ENCODE measurements at places on chromosomes 3 and 15. TPM values are rescaled to one million over a fixed set of nuclear protein-coding genes. Genes with fewer than 3 reads are reported as not detected.

DNA sequence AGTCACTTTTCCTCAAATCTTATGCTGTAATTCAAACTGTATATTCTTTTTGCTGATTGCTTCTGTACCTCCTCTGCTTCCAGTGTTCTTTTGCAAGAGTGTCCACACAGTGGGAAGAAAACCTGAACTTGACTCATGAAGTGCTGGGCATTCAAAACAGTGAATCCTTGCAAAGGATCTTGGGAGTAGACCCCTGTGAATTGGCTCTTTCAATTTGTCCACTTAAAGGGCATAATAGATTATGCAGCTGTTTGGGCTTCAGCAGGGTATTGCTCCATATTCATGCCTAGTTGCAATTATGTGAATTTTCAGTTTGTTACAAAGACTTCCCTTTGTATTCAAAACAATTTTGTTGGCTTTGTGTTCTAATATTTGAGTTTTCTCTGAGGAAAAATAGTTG is 11.4 kb downstream of the ZFAND6 start:
- no peak for DNase-seq

DNA sequence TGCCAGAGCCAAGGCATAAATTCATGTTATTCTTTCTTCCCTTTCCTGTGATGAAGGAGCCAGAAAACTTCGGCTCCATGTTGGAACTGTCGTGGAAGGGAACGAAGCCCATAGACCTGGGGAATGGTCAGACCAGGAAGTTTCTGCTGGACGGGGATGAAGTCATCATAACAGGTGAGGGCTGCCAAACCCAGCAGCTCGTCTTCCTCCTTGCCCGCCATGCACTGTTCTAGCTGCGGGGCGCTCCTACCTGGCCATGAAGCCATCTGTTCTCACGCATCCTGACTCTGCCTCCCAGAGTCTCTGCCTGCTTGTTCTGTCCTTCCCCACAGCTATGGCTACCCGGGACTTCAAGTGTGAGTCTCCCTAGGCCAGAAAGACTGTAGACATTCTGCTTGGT is 28.2 kb downstream of the FAH start:
- no peak for DNase-seq

Gene KBTBD13
- not detected for total RNA-seq

Gene GP5
- total RNA-seq, result not detected

DNA sequence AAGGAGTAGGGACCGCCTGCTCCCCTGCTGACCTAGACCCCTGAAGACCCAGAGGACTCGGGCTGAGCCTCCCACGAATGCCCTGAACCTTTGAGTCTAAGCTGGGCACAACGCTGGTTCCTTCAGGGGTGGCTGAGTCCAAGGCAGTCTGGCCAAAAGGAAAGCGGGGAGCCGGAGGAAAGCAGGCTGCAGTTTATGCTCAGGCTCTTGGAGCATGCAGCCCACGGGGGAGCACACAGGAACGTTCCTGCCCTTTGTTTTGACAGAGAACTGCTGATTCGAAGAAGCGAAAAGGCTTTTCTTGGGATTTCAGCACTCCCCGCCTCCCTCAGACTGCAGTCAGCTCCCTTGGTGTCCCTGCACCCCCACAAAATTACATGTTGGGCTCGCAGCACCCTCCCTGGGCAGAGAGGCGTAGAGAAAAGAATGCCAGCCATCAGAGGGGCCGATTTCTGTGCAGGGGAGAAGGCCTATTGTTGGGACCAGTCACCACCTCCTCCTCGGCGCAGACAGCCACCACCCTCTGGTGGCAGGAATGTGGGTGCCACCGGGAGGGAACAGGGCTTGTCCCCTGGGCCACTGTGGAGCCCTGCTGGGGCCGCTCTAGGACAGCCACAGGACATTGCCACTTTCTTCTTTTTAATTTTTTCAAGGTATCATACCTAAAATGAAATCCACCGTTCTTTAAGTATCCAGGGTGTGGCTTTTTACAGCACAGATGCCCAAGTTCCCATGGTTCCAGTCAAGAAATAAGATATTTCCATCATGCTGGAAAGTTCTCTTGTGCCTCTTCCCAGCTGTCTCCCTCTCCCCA is 72.2 kb downstream of the SMAD6 start:
- DNase-seq, result peak; percentile 65

- no peak for DNase-seq
Measured at GRCh38 chr3:103006526-103007183, 571.8 kb downstream of the ZPLD1 start.

DNA sequence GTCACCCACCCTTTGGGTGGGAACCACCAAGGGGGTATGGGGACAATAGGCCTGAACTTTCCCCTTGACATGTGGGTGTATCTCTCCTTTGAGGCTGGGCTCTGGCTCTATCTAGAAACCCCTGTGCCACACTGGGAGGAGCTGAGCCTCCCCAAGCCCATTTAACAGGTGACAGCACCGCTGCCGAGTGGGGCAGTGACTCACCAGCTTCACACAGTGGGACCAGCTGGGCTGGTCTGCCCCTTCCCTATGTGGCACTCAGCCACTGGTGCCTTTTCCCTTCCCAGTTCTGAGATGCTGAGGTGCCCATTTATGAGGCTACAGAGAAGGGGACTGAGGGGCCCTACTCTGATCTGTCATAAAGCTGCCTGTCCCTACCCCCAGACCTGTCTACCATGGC is 5.1 kb downstream of the PSTPIP1 start:
- no peak for DNase-seq

DNA sequence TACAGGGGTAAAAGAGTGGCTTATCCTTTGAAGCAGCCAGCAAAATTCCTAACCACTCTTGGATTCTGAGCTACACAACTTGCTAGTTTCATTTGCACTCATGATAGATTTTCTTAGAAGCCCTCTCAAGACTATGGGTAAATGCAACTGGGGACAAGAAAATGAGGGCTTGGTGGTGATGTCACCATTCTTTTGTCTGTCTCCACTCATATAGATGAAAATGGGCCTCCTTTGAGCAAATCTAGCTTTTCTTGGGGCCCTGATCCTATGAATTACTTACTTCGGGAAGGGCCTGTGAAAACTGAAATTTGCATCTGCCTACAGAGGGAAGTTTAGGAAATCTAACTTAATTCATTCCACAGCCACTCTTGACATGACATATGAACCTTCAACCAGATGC is 486.3 kb downstream of the MAGI1 start:
- no peak for DNase-seq

DNA sequence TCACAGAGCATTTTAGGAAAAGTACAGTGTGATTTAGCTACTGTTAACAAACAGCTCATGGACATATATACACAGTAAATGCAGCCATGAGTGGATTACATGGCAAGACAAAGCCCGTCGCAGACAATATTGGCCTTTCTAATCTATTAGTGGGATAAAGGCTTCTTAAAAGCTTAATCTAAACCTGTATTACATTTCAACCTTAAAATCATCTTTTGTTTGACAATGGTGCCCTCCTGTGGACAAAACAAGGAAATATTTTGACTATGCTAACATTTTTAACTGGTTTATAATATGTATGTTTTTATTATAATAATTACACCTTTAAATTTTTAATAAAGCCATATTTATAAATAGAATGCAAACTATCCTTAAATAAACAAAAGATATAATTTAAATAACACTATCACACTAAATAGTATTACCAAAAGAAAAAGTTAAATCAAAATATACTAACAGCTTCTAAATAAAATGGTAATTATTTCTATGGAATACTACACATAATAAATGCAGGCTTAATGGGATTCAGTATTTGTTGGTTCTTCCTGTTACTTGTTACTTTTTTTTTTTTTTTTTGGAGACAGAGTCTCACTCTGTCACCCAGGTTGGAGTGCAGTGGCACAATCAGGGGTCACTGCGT is 38.6 kb downstream of the TAFA4 start:
- no peak for DNase-seq
